IMR-90 (cell line): ENCODE measurements at places on chromosomes 6 and 20. TPM values are rescaled to one million over a fixed set of nuclear protein-coding genes. Genes with fewer than 3 reads are reported as not detected.
A peak's percentile ranks its signal among the peaks of the same experiment; 100 is the strongest.

- H3K36me3 ChIP-seq: no peaks in the 10 kb centered on the region
- DNase-seq: peak; percentile 90
- peaks cover 2% of the 10 kb centered on the region for H3K27me3 ChIP-seq
- peak overlapping the region; percentile 76 for H3K27ac ChIP-seq
Observed at GRCh38 chr6:27518881-27519795, 46.2 kb upstream of the ZNF184 start.

- H3K36me3 ChIP-seq: peaks cover 6% of the 10 kb centered on the region; the same call in 1 of the 2 replicates
- H3K27ac ChIP-seq: no peak overlapping the region
- no peaks in the 10 kb centered on the region for H3K27me3 ChIP-seq
- no peak overlapping the region for H3K4me3 ChIP-seq
- peak; percentile 7 for DNase-seq
Observed at GRCh38 chr6:71292001-71292400, 3.4 kb downstream of the OGFRL1 start.

- H3K36me3 ChIP-seq: peaks cover 49% of the 10 kb centered on the region
- no peaks in the 10 kb centered on the region for H3K27me3 ChIP-seq
- H3K27ac ChIP-seq: no peak overlapping the region
- no peak overlapping the region for H3K4me3 ChIP-seq
Observed at GRCh38 chr6:43196337-43196736, 14.3 kb downstream of the CUL9 start.

DNA sequence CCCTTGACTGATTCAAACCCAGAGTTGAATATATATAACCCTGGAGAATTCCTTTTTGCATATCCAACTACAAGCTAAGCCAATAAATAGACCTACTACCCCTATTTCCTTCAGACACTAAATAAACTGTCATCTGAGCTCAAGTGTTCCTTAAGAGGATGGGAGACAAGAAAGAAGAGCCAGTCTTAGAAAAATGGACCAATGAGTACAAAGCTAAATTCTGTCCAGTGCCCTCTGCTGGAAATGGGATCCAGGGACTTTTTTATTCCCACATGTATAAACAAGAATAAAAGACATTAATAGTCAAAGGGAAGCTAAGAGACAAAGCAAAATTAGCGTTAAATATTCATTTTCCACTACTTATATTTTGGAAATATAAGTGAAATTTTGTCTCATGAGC is 4.8 kb downstream of the PPP1R10 start:
- no peak overlapping the region for H3K4me3 ChIP-seq
- H3K36me3 ChIP-seq: peaks cover 35% of the 10 kb centered on the region
- peak; percentile 57 for DNase-seq

- peak overlapping the region; percentile 99 for H3K27ac ChIP-seq
- peak overlapping the region; percentile 81 for H3K4me3 ChIP-seq
- no peaks in the 10 kb centered on the region for H3K4me1 ChIP-seq
- peak; percentile 80 for DNase-seq
Observed at GRCh38 chr20:2102585-2103460, 1.2 kb downstream of the STK35 start.

Gene MLIP
- not detected in 2 replicates for polyA plus RNA-seq

DNA sequence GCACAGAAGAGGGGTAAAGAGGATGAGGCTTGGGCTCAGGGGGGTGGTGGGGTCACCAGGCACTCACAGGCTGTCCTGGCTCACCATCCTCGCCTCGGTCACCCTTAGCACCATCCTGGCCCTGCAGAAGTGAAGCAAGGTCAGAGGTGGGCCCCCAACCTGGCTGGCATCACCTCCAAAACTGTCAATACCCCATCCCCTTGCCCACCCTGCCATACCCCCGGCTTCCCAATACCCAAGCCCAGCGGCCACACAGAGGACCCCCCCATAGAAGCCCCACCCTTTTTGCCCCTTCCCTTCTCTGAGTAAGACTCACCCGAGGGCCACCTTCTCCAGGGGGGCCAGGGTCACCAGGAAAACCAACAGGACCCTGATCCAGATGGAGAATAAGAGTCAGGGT is 23.6 kb downstream of the COL11A2 start:
- H3K4me1 ChIP-seq: no peaks in the 10 kb centered on the region
- H3K36me3 ChIP-seq: no peaks in the 10 kb centered on the region
- no peak overlapping the region for H3K4me3 ChIP-seq
- peaks cover 7% of the 10 kb centered on the region for H3K27me3 ChIP-seq

- no peak overlapping the region for H3K27ac ChIP-seq
- H3K4me3 ChIP-seq: no peak overlapping the region
- no peak for DNase-seq
- H3K4me1 ChIP-seq: peaks cover 7% of the 10 kb centered on the region
- H3K27me3 ChIP-seq: no peaks in the 10 kb centered on the region
Observed at GRCh38 chr20:15675061-15675514, 898.2 kb downstream of the KIF16B start.

DNA sequence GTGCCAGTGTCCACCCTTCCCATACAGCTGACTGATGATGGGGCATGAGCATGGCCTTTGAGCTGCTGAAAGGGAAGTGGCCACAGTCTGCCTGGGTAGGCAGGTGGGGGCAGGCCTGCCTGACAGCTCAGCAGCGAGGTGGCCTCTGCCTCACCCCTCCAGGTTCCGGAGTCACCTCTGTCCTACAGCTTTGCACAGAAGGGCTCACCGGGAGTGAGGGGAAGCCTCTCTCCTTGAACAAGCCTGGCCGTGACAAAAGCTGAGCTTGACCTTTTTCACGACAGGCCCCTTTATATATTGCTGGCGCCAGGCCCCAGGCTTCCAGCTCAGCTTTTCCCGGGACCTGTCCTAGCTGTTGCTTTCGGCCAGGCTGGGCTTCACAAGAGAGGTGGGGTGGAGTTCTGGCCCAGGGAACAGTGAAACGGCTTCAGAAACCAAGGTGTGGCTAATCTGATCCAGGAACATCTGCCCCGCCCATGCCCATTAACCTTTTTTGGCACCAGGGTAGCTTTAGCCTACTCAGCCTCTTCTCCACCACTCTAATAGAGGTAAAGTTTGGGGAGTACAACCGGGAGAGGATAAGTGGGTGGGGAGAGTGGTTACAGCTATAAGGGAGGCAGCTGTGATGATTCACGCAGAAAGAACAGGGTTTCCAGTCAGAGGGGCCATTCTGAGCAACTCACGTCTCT is 42.9 kb downstream of the C6orf132 start:
- no peak overlapping the region for H3K4me3 ChIP-seq
- H3K27me3 ChIP-seq: no peaks in the 10 kb centered on the region
- H3K4me1 ChIP-seq: peaks cover 18% of the 10 kb centered on the region
- H3K27ac ChIP-seq: peak overlapping the region; percentile 93

DNA sequence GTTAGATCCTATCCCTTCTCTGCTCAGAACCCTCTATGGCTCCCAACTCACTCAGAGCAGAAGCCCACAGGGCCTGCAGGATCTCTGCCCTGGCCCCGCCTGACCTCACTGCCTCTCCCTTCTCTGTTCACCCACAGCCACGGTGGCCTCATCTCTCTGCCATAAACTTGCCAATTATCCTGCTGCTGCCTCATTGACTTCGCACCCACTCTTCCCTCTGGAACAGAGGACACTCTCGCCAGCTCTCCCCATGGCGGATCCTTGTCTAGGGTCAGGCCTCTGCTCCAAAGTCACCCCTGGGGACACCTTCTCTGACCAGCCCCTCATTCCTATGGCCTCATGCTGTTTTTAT is 86.4 kb downstream of the CEBPB start:
- no peaks in the 10 kb centered on the region for H3K36me3 ChIP-seq
- no peaks in the 10 kb centered on the region for H3K27me3 ChIP-seq
- H3K4me3 ChIP-seq: no peak overlapping the region
- H3K4me1 ChIP-seq: no peaks in the 10 kb centered on the region; the same call in 1 of the 2 replicates

Gene OXT
- not detected in 2 replicates for polyA plus RNA-seq

DNA sequence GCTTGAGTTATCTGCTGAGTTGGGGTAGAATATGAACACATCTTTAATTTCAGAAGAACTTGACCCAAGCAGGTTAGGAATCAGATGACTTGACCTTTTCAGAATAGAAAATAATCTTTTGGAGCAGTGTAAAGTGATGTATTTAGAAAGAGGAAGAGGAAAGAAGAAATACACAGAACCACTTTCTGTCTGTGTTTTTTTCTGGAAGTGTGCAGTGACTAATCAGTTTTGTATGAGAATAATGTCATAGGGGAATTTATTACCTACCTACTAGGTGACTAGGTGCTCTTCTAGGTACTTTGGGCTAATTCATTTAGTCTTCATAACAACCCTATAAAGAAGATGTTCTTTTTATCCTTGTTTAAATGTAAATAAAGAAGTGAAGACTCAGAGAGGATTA is 3.0 kb downstream of the PPP1R14C start:
- no peaks in the 10 kb centered on the region; the same call in 1 of the 2 replicates for H3K4me1 ChIP-seq
- H3K27me3 ChIP-seq: peaks cover 55% of the 10 kb centered on the region
- H3K27ac ChIP-seq: no peak overlapping the region

- peaks cover 29% of the 10 kb centered on the region for H3K4me1 ChIP-seq
- H3K36me3 ChIP-seq: no peaks in the 10 kb centered on the region
- DNase-seq: no peak
- H3K27me3 ChIP-seq: no peaks in the 10 kb centered on the region
- H3K4me3 ChIP-seq: no peak overlapping the region
Observed at GRCh38 chr6:139979021-139979725, 604.7 kb upstream of the CITED2 start.

GRCh38 chr6:11350294-11350693 is 117.8 kb upstream of the NEDD9 start:
- no peaks in the 10 kb centered on the region for H3K36me3 ChIP-seq
- peaks cover 4% of the 10 kb centered on the region; the same call in 1 of the 2 replicates for H3K27me3 ChIP-seq
- H3K4me3 ChIP-seq: no peak overlapping the region
- peaks cover 5% of the 10 kb centered on the region; the same call in 1 of the 2 replicates for H3K4me1 ChIP-seq
- H3K27ac ChIP-seq: no peak overlapping the region

Gene CAP2
- 27.5 and 31.3 TPM in 2 replicates for polyA plus RNA-seq

DNA sequence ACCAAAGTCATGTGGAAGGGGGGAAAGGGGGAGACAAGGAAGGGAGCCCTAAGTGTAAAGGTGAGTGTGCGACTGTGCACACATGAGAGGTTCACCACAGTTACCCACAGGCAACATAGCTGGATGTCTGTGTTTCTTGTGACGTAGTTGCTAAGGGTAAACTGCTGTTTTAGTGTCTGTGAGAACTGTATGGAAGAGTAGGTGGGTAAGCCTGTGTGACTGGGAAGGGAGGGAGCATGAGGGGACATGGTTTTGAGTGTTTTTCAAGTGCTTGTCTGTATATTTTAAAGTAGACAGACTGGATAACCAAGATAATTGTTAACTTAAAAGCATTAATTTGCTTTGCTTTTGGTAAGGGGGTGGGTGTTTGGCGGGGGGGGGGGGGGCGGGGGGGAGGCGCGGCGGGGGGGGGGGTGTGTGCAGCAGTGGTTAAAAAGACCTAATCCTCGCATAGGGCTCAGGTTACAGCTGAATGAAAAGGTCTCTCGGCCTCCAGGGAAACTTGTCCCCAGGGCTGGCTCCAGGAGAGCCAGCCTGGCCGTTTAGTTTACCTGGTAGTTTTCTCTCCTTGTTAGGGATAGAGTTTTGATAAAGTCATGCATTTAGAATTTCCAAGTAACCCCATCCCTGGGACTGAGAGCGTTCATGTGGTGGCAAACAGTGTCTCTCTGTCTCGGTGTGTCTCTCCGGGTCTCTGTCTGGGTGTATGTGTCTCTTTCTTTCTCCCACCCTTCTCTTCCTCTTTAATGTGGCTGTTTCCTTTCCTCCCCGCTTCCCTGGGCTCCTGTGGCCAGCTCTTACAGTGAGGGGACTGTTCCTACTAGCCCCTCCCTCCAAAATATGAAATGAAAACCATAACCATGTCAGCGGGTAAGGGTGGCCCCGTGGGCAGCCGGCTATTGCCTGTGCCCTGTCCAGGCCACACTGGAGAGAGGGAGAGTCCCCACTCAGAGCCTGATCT is 3.4 kb downstream of the SCUBE3 start:
- no peak overlapping the region for H3K27ac ChIP-seq
- H3K27me3 ChIP-seq: peaks cover 13% of the 10 kb centered on the region
- no peaks in the 10 kb centered on the region for H3K36me3 ChIP-seq
- H3K4me1 ChIP-seq: peaks cover 34% of the 10 kb centered on the region
- no peak for DNase-seq

Gene LIN28B
- not detected in 2 replicates for polyA plus RNA-seq

DNA sequence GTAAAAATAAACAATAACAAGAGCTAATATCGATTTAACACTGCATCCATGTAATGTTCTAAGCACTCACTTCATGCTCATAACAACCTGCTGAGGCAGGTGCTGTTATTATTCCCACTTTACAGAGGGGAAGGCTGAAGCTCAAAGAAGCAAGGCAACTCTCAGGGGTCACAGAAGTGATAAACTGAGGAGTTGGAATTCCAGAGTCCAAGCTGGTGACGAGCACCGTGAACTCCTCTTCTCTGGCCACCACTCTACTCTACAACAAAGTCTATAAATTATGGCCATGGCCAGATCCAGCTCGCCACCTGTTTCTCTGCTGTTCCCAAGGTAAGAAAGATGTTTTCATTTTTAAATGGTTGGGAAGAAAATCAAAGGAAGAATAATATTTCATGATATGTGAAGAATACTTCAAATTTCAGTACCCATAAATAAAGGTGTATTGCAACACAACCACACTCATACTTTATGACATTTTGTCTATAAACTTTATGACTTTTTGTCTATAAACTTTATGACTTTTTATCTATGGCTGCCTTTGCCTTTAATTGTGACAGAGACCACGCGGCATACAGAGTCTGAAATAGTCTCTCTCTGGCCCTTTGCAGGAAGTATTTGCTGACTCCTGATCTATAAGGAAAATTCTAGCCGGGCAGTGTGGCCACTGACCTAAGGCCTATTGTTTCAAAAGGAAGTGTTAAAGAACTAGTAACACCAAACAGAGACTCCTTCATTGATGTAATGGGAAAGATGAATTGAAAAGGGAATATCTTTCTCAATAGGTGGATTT is 113.2 kb upstream of the KCNG1 start:
- no peak for DNase-seq
- H3K36me3 ChIP-seq: no peaks in the 10 kb centered on the region
- peaks cover 5% of the 10 kb centered on the region for H3K27me3 ChIP-seq
- H3K27ac ChIP-seq: no peak overlapping the region

- H3K27me3 ChIP-seq: no peaks in the 10 kb centered on the region
- no peak for DNase-seq
- H3K27ac ChIP-seq: no peak overlapping the region
- no peaks in the 10 kb centered on the region for H3K36me3 ChIP-seq
Observed at GRCh38 chr6:85135376-85136094, 314.3 kb upstream of the NT5E start.

Gene SLC44A4
- polyA plus RNA-seq: 0.14 and 0.19 TPM in 2 replicates

GRCh38 chr6:144285548-144285797 is 338 bp downstream of the UTRN start:
- DNase-seq: no peak
- peak overlapping the region; percentile 67 for H3K4me3 ChIP-seq
- H3K36me3 ChIP-seq: no peaks in the 10 kb centered on the region
- H3K4me1 ChIP-seq: no peaks in the 10 kb centered on the region; the same call in 1 of the 2 replicates

Gene C4B
- polyA plus RNA-seq: 4.2 and 4.4 TPM in 2 replicates

Gene C20orf173
- not detected in 2 replicates for polyA plus RNA-seq
